ENCODE measurements at places on chromosomes 5 and 9.

DNA sequence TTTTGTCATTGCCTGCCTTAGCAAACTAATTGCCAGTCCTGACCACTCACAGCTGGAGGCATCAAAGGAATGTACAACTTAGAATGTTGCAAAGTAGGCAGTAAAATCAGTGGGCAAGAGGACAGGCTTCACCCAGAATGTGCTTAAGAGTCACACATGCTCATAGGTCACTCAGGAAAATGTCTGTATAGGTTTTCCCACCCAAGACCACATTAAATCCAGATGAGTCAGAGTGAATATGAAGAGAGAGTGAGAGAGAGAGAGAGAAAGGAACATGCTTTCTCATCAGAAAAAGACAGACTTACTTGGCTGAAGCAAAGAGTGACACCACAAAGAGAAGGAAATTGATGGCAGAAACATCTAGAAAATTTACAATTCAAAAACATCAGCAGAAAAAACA is 37.9 kb downstream of the PLEKHG4B start:
- peak; percentile 52 for DNase-seq

DNA sequence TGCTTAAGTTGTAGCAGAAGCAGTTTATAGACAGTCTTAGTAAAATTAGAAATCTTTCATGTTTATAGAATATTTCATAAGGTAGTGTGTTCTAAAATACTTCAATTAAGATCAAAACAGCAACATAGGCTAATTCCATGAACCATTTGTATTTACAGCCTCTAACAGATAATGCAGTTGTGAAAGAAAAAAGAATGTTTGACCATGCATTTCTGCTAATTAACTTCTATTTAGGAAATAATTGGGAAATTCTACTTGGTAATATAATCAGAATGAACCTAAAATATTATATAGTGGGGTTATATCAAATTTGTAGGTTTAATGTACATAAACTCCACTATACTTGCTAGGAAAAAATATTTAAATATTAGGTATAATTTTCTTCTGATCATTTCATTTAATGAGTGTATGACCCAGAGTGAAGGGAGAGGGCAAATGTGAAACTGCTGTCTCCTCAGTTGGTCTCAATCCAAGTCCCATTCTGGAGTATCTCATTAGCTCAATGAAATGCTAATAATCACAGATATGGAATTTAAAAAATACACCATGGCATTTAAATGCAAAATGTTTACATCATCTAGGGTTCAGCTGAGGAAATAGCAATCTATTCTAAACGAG is 34.9 kb downstream of the ALDH1A1 start:
- no peak for DNase-seq

DNA sequence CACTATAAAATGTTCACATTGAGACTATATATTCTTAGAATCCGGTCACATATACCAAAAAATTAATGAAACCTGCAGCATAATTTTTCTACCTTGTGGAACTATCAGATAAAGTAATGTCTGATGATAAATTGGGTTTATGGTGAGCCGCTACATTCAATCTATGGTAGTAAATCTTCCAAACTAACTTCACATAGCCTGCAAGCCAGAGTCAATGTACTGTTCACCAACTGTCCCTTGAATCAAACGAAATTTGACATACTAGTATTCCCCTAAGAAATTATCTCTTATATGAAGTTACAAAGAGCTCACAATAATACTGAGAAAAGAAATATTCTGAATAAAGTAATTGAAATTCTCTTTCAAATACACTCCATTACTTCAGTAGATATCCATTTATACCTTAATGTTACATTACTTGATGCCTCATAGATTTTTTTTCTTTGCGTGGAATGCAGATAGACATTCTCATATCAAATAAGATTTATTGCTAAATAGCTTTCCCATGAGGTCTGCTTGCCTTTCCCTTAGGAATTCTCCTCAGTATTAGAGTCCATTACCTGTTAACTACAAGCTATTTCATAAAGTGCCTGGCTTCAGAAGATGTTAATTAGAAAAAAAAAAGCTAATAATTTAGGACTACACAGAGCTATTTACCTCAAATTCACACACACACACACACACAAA is 169.5 kb downstream of the PTPRD start:
- no peak for DNase-seq

DNA sequence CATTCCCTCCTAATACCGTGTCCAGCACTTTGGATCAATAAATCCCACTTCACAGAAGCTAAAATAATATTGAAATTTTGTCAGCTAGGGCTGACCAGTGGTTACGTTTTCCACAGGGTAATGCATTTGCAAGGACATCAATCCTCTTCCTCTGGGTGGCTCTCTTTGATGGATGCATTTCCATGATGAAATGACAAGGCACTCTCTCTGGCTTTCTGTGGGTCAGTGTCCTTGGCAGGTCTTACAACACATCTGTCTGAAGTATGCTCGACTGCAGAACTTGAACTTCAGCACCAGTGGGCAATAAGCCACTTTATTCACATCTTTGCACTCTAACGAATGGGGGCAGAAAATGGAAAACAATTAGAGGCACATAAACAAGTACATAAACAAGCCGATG is 330.1 kb downstream of the ADAMTS6 start:
- DNase-seq, result peak; percentile 56

DNA sequence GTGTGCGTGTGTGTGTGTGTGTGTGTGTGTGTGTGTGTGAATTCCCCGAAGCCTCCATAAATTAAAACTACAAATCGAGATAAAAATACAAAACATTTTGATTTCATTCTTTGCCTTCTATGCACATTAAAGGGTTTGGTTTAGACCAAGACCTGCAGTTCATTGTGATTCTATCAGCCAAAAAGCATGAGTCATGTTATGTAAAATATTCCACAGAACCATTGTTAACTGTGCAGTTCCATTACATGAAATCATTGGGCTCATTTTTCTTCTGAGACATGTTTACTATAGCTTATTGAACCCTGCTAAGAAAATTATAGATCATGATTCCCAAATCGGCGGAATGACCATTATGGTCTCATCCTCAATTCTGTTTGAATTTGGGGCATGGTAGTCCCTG is 11.7 kb downstream of the CAVIN4 start:
- peak; percentile 54 for DNase-seq

- DNase-seq, result no peak
Measured at GRCh38 chr5:6495433-6496206, 47.0 kb downstream of the UBE2QL1 start.

DNA sequence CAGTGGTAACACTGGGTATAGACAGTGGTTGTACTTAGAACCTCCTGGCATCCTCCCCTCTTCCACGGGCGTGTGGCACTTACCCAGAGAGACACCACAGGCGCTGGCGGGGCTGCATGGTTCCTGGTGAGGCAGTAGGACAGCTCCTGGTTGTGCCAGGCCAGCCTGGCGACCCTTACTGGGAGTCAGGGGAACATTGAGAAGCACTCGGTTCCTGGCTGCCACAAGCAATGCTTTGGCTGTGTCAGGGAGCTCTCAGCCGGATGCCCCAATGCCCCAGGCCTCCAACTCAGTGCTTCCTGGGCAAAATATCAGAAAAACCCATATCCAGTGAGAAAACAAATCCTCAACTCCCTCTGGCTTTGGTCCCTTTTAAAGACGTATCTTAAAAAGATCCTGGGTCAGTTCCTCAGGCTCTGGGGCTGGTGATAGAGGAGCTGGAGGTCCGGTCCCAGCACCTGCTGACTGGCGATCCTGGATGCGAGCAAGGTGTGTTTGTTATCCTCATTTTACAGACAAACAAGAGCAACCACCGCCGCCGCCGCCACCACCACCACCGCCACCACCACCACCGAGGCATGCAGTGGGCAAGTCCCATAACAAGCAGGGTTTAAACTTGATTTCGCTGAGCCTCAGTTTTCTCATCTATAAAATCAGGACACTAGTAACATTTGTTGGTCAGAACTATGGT is 4.2 kb downstream of the NKX2-5 start:
- no peak for DNase-seq

- DNase-seq, result no peak
Measured at GRCh38 chr9:84891924-84892323, 222.4 kb downstream of the NTRK2 start.

DNA sequence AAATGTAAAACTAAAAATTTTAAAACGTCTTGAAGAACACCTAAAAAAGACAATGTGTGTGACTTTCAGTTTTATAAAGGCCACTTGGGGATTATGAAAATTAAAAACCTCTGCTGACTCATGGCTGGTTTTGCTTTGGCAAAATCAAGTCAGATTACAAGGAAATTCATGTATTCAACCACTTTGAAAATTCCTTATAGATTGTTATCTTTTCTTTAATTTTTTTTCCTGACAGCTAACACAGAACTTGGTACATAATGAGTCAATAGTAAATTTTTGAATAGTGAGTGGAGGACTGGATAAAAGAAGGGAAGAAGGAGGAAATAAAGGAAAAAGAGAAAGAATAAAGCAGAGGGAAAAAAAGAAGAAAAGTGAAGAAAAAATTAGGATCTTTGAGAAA is 1774.7 kb upstream of the ACO1 start:
- DNase-seq, result no peak

- DNase-seq, result peak; percentile 47
Measured at GRCh38 chr5:73818357-73818756, 192.4 kb downstream of the ARHGEF28 start.

DNA sequence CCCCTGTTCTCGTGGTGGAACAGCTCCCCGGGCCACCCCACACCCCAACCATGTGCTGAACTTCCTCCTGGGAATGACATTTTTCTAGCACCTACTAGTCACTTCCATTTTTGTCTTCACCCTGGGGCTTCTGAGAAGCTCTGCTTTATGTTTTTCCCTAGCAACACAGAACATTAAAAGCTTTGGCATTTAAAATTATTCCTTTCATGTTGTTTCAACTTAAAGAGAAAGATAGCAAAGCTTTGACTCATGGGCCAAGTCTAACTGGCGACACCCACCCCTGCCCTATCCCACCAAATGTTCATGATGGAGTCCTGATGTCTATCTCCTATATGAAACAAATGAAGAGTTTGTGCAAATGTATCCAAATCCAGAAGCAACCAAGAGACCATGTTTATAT is 22.4 kb downstream of the BOD1 start:
- DNase-seq, result no peak

- DNase-seq, result peak; percentile 15
Measured at GRCh38 chr5:39167141-39167971, 52.0 kb downstream of the FYB1 start.

DNA sequence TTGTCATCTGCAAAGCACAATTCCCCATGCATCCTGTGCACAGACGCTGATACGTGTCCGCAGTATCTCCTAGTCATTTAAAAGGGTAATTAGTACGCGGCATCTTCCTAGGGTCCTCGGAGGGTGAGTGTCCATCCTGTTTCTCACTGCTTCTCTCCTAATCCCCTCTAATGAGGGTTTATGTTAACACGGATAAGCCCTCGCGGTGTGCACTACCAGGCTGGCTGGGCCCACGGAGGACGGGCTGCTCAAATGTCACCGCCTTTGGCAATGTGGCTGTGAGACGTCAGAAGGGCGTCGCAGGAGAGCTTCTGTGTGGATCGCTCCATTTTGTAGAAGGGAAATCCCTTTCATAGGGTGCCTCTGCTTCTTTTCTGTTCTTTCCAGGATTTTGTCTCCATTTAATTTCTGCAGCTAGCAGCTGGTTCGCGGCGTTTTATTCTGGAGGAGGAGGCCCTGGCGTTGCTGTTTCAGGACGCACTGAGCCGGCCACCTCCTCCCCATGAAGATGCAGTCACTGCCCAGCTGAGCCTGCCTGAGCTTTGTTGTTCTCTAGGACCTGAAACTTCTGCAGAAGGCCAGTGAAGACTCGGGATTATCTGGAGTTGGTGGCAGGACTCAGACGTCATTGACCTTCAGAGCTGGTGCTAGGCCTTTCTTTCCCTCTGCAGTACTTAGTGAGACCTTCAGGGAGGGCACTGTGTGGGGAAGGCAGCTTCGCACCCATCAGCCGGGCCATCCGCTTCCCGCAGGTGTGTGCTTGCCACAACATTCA is 326.1 kb upstream of the IRX1 start:
- DNase-seq, result no peak

DNA sequence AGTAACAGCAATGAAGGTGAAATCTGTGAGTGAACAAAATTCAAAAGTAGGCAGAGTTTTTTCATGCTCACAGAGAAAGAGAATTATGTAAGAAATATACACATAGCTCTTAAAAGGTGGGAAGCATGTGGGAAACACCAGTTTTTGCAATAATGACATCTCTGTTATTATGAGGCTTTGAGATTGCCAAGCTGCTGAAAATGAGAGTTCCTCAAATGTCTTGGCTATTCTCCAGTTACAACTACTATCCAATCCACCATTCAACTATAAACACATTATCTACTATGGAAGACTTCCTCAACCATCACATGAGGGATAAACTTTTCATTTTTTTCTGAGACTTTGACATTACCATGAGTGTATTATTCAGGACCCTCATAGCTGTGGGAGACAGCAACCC is 420.8 kb upstream of the ACTBL2 start:
- no peak for DNase-seq
